Stomach (tissue), 19 donors: ENCODE measurements at places on chromosomes 2 and 18. TPM values are rescaled to one million over a fixed set of nuclear protein-coding genes. Genes with fewer than 3 reads are reported as not detected.

Gene OXER1
- total RNA-seq: not detected

Gene AKAIN1
- total RNA-seq: not detected

Gene SERPINB11
- total RNA-seq: 0.37 TPM

Gene CXCR4
- total RNA-seq: not detected

Gene THSD7B
- not detected for total RNA-seq
